ENCODE measurements at places on chromosomes 3 and 15.
A peak's percentile ranks its signal among the peaks of the same experiment; 100 is the strongest.

DNA sequence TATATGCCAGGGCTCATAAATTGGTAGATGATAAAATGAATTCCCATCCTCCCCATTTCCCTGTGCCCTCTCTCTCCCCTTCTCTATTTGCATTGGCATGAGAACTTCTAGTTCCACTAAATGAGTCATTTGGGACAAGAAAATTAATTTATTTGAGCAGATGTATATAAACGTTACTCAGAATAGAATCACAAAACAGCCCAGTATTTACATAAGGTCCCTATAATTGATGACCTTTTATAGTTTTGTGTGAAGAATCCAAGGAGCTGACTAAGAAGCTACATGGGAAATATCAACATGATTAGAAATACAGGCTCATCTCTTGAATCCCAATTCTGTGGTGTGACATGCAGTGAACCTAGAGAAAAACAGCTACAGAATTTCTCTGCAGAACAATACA lies 617.7 kb upstream of the NR2F2 start:
- no peak for DNase-seq

GRCh38 chr15:67303490-67304363 lies 49.1 kb downstream of the IQCH start:
- no peak for DNase-seq

DNA sequence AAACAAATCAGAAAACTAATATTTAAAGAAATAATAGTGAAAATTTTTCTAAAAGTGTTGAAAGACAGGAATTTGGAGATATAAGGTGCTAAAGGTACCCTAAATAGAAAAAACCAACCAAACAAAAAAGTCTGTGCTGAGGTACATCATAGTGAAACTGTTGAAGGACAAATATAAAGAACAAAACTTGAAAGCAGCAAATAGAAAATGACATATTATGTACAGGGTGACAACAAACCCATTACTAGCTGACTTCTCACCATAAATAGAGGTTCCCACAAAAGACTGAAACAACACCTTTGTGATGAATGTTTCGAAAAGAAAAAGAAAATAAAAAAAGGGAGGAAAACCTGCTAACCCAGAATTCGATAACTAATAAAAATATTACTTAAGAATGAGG lies 502.5 kb upstream of the NECTIN3 start:
- DNase-seq, result no peak

- DNase-seq, result no peak
Measured at GRCh38 chr3:3603351-3603750, 195.9 kb upstream of the LRRN1 start.

DNA sequence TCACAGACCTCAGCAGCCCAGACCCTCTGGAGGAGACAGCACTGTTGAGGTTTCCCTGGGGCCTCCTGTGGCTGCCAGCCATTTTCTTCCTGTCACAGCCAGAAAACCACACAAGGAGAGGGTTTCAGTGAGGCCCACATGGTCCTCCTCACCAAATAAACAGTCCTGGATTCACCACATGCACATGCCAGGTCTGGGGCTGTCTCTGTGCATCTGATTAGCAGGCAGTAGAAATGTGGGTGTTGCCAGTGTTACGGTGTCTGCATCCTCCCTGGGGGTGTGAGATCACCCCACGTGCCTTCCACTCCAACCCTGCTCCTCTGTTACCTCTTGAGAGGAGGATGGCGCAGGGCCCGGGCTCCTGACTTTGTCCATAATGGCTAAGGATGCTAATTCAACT lies 140.4 kb downstream of the CHDH start:
- DNase-seq, result no peak

- no peak for DNase-seq
Measured at GRCh38 chr3:169657351-169658124, 6.0 kb downstream of the MECOM start.

GRCh38 chr15:41530363-41530956 lies 13.6 kb downstream of the RPAP1 start:
- no peak for DNase-seq

- DNase-seq, result no peak
Measured at GRCh38 chr3:78645628-78646310, 1122.0 kb downstream of the ROBO1 start.

DNA sequence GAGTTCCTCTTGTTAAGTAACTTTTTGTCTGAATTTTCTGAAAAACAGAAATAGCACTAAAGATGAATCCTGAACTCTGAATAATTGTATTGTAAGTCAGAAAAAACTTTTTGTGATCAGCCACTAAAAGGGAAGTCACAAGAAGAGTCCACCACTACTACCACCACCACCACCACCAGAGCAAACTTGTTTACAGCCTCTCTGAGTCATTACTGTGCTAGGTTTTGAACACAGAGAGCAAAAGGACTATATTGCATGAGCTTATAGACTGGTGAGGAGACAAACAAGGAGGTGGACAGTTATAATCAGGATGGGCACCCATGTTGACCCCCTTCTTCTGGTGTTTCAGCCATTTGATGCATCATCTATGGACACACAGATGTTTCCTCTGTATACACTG lies 141.7 kb downstream of the IL5RA start:
- DNase-seq, result no peak

GRCh38 chr3:184586851-184587250 lies 25.3 kb downstream of the EPHB3 start:
- DNase-seq, result no peak

DNA sequence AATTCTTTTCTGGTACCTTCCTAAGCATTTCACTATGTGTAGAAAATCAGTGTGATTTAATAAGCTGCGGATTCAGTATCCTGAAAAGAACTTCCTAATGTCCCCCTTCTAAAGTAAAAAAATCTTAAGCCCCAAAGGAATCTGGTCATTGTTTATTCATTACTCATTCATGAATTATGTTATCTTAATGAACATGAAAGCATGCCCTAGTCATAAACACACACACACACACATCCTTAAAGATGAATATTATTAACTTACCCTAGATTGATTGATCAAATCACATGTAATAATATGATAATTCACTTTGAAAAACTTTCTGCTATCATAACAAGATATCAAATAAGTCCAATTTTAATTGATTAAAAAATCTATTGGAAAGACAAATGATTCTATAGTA lies 96.4 kb upstream of the BFSP2 start:
- DNase-seq, result no peak

DNA sequence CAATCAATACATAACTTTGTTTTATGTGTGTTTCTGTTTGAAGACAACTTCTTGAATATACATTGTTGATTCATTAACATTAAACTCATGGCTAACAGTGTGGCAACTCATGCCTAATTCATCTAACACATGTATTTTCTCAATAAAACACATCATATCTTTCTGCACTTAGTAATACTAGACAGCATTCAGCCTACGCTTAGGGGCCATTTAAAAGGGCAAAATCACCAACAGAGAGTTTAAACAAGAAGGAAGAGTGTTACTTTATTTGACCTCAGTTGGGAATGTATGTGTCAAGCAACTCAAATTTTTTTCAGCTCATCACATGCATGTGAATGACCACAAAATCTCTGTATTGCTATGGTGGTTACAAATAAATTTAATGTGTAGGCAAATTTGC lies 128.8 kb upstream of the AADACL2 start:
- no peak for DNase-seq

DNA sequence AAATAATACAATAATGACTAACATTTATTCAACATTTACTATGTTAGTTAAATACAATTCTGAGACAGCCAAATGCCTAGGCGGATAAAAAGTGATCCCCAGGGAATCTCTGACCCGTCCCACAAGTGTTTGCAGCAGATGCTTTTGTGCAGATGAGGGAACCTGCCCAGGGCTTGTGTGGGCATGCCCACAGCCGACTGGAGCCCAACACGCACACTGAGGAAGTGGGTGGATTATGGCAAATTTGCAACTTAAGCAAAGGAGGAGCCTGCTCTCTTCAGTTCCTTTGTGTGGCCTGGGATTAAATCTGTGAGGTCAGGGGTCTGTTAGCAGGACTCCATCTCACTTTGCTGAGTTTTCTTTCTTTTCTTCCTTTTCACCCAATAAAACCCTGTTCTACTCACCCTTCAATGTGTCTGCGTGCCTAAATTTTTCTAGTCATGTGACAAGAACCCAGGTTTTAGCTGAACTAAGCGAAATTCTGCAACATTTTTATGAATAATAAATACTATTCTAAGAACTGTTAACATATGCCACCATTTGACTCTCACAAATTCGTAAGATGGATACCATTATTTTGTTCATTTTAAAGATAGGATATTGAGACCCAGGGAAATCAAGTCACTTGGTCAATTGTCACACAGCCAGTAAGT lies 13.9 kb upstream of the RTP1 start:
- DNase-seq, result no peak

DNA sequence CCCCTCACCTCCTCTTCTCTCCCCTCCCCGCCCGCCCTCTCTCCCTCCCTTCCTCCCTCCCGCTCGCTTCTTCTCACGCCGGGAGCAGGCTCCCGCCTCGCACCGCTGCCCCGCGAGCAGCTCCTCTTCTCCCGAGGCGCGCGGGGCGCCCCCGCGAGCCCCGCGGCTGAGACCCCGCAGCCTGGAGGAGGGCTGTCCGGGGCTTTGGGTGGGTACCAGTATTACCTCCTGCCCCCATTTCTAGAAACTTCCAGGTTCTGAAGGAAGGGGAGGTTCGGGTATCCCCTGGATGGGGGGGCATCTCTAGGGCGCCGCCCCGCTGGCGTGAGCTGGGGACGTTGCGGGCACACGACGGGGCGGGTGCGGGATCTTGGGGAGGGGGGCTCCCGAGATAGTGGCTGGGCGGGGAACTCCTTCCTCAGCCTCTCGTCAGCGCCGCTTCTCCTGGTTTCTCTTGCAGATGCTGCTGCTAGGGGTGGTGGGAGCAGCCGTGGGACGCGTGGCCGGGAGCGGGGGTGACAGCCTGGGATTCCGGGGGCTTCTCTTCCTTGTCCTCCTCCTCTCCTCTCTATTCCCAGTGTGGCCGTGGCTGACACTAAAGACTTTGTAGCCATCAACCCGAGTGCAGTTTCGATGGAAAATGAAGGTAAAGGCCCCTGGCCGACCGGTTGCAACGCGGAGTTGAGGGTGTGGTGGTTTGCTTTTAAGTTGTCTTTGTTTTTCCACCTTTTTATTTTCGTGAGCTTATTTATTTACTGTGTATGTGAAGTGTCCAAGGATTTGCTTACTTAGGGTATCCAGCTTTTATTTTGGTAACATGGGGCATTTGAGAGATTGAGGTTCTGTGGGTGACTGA lies 474 bp downstream of the ATP2C1 start:
- DNase-seq, result peak; percentile 41

DNA sequence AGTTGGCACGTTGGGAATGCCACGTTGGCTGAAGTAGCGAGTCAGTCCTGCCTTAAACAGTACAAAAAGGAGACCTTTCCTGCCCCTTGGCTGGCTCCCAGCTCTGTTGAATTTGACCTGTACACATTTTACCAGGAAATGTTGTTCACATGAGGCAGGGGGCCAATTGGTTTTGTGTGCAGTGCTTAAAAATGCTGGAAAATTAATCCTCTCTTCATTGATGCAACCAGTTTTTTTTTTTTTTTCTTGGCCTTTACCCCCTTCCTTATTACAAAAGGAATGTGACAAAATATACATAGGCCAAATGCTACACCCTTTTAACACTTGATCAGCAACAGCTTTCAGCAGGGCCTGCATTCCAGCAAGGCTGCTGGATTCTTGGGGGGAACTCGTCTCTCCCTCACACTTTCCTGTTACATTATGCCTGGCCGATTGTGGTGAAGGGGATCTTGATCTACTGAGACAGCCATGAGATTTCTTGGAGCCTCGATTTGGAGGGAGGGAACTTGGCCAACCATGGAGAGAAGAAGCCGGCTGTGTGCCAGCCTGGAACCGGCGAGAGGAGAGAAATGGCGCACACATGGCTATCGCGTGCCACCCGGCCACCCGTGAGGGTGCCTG lies 93.1 kb downstream of the DNASE1L3 start:
- DNase-seq, result no peak

GRCh38 chr3:42024591-42025351 lies 62.9 kb upstream of the ULK4 start:
- DNase-seq, result no peak
